SK-N-MC (cell line): ENCODE measurements at places on chromosomes 7 and 10.

DNA sequence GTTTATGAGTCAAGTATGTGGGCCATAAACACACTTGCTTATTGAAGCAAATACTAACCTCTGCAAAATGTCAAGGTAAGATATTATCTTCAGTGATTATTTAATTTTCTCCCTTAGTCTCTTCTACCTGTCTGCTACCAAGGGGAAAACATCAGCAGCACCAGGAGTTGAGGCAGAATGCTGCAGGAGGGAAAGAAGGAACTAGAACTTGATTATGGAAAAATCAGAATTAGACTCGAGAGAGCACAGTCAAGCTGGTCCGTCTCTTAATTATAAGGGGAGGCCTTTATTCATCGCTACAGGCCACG, 4.9 kb upstream of the ZFYVE27 start:
- no peak for DNase-seq

- no peak for DNase-seq
These were observed 238.5 kb downstream of the ADARB2 start for GRCh38 chr10:1498746-1499358.

GRCh38 chr7:22204312-22204711, 152.6 kb downstream of the RAPGEF5 start:
- DNase-seq: no peak

GRCh38 chr7:139744768-139745677, 32.8 kb downstream of the HIPK2 start:
- DNase-seq: no peak

GRCh38 chr10:51251110-51251509, 176.8 kb downstream of the PRKG1 start:
- DNase-seq: no peak

DNA sequence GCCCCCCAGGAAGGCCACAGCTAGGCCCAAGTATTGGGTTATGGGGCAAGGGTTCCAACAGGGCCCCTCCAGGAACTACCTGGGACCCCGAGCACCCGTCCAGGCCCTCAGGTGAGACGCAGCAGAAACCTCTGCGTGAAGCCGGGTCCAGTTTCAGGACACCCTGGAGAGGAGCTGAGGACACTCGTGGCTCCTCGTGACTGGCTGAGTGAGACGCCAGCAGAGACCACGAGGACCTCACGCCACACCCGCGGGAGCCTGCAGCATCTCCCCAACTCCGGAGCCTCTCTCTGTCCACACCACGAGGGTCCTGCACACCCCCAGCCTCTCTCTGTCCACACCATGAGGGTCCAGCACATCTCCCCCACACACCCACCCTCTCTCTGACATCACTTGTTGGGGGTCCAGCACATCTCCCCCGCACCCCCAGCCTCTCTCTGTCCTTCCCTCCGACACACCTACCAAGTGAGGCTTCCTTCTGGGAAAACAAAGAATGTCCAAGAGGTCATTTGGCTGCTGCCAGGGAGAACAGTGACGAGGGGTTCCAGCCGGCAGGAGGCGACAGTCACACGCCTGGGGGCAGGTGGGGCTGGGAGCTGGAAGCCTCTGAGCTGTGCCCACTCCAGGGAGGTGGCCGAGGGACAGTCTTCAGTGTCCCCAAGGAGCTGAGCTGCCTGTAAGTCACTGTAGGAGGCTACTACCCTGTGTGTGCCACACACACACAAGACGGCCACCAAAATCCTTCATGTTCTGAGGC, 46.1 kb upstream of the PPP2R2D start:
- no peak for DNase-seq

- DNase-seq: no peak
These were observed 3.5 kb upstream of the BPGM start for GRCh38 chr7:134643131-134643530.

GRCh38 chr10:89114846-89115625, 92.1 kb downstream of the CH25H start:
- DNase-seq: no peak

- DNase-seq: no peak
These were observed 37.7 kb upstream of the MINDY3 start for GRCh38 chr10:15898046-15898445.

DNA sequence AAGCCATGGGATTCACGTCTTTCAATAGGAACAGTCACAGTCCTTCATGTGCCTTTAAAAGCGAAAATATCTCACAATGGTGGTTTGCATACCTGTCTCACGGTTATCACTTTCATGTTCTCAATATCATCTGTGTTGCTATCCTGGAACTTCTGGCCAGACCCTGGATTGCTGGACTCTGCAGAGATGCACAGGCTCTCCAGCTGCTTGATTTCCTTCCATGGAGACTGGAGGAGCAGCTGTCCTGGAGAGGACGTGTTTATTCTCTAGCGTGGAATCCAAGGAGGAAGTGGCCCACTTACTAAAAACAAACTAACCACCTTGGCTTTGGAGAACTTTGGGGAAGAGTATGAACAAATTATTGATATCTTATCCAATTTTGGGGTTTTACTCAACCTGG, 16.5 kb downstream of the BTBD16 start:
- DNase-seq: no peak

DNA sequence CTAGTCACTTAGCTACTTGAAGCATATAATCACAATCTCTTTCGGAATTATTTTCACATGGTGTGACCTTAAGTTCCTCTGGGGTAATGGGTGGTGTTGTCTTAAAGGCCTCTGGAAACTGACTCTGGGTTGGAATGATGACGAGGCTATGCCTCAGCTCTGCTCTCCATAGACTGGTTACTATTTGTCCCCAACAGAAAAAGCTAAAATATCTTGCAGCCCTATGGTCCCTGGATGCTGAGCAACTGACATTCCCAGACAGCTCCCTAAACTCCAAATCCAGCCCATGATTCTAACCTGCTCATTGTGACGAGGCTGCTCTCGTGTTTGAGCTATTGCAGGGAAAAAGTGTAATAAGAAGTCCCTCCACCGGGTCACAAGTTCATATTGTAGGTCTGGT, 51.6 kb downstream of the HBP1 start:
- no peak for DNase-seq

DNA sequence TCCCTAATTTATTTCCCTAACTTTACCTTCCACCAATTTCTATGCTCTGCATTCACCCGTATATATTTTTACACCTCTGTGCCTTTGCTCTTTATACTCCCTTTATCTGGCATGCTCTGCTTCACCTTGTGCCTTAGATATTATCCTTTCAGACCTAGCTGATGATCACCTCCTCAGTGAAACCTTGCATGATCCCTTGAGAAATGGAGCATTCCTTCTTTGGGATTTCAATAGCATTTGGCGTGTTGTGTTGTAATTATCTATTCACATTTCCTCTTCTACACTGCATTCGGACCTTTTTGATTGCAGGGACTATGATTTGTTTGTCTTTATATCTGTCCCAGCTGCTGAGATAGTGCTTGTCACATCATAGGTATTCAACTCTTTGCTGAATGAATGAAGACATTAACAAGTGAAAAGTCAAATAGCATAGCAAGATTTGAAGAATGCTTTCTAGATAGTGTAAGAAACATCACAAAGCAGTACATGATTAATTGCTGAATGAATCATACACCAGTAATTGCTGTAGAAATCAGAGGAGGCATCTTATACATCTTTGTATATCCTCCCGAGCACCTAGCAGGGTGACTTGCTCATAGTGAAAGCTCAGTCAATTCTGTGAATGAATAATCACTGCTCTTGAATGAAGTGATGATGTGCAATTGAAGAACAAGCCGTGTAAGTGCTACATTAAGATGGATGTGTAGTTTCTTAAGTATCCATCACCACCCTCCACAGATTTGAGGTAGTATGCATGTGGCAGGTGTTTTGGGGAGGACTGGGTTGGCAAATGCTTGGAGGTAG, 2.0 kb upstream of the TM9SF3 start:
- DNase-seq: no peak

GRCh38 chr7:149205690-149206381, 10.5 kb downstream of the ZNF282 start:
- DNase-seq: no peak

- no peak for DNase-seq
These were observed 230.9 kb downstream of the CAMK1D start for GRCh38 chr10:12579954-12580858.

DNA sequence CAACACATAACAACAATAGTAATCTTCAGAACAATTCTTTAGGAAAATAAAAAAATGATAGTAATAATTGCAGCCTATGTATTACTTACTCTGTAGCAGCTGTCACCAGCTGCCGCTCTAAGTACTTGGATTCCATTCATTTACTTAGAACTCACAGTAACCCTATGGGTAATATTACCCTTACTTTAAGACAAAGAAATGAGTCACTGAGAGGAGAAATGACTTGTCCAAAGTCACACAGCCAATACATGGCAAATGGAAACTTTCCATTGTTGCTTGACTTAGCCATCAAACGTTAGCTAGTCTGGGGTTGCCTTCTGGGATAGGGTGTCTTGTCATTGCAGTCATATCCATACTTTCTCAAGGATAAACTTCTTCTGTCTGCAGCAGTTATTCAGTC, 3.6 kb downstream of the CCNY start:
- DNase-seq: no peak

DNA sequence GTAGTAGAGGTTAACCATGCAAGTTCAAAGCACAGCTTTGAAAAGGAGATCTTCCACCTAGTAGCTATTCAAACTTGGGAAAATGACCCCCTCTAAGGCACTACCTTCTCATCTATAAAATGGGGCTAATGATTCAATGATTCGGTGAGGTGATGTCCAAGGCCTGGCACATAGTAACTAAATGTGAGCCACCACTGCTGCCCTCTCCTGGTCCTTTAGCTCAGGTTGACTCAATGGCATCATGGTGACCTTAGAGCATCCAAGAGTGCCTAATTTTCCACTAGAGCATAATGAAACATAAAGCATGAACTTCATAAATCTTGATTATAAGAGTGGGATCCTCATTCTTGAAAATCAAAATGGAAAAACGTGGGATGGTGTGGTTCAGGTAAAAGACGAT, 16.3 kb upstream of the PLCE1 start:
- DNase-seq: no peak

- no peak for DNase-seq
These were observed 166.5 kb upstream of the COL1A2 start for GRCh38 chr7:94228223-94228622.

DNA sequence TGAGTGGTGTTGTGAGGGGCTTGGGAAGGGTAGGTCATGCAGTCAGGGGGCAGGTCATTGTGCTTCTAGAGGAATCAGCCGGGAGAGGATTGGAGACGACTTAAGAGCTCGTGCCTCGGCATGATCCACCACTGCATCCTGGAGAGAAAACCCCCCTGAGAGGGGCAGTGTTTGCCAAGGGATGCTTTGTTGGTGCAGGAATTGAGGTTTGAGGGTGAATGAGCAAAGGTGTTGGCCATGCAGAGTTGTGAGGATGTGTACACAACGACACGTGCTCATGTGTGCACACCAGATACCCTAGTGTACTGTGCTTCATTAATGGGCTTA, 85.6 kb upstream of the ANLN start:
- DNase-seq: no peak

GRCh38 chr10:69673521-69673920, 43.5 kb downstream of the FAM241B start:
- no peak for DNase-seq

GRCh38 chr10:69892816-69893215, 91.1 kb downstream of the COL13A1 start:
- DNase-seq: no peak

- DNase-seq: no peak
These were observed 332.4 kb upstream of the NRP1 start for GRCh38 chr10:33666686-33667480.

GRCh38 chr10:95646160-95646559, 10.4 kb downstream of the ALDH18A1 start:
- no peak for DNase-seq

- no peak for DNase-seq
These were observed 94.9 kb downstream of the NPTX2 start for GRCh38 chr7:98711945-98712344.

DNA sequence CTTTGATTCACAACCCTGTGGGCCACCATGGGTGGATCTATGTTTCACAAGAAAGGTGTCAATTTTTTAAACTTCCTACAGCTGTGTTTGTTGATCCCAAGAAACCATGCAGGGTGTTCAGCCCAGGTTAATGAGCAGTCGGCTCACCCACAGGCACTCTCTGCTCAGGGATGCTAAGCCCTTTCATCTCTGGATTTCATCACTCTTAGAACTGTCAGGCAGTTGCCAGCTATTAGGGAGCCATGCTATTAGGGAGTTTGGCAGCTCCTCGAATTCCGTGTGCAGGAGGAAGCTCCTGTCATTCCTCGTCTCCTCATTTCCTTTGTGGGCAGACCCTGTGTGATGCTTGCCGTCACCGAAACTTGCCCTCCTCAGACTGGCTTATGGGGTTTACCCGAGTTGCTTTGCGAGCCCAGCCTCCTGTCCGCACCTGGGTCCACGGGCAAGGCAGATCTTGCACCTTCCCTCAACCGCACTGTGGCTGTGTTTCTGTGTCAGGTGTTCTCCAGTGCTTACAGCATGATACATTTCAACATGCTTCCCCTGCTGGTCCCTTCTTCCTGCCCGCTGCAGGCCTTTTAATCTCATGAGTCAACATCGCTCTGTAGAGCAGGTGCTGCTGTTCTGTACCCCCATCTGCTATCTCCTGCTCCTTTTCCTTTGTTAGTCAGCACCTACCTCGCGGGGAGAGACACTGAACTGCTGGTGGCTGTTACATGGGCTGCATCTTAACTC, 509.8 kb downstream of the SUGCT start:
- DNase-seq: no peak

- no peak for DNase-seq
These were observed 148.6 kb downstream of the SH3PXD2A start for GRCh38 chr10:103706762-103707161.

- no peak for DNase-seq
These were observed 5.3 kb upstream of the KCNIP2 start for GRCh38 chr10:101848894-101849351.

DNA sequence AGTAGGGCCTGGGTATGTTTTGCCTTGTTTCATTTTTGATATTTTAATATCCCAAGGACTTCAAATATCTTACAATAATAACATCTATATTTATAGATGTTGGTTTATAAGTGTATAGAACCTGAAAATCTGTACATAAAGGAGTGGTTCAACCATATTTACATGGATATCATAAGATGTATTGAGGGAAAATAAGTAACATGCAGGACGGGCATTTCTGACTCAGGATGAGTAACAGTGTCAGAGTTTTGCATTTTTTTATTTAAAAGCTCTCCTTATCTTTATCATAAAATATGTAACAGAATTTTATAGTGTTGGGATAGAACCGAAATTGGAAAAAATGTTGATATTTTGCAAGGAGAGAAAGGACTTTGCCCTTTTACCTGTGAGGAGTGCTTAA, 1438.7 kb downstream of the REEP3 start:
- no peak for DNase-seq

DNA sequence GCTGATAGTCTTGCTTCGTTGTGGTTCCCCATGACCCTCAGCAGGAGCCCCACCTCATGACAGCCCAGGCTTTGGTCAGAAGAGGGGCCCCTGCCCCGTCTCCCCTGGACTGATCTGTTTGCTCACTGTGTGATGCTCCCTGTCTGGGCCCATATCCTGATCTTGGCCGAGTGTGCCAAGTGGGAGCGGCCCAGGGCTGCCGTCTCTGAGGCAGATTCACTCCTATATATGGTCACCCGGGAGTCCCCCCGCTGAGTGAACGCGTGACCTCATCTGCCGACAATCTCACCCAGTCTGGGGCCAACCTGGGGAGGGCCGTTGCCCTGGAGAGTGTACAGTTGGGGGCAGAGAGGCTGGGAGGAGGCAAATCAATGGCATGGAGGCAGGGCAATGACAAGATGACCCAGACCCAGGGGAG, 34.5 kb downstream of the PPIF start:
- DNase-seq: no peak

GRCh38 chr7:31892099-31892829, 177.9 kb downstream of the PDE1C start:
- DNase-seq: no peak

- no peak for DNase-seq
These were observed 3.3 kb downstream of the ZC3HC1 start for GRCh38 chr7:130047831-130048230.

- no peak for DNase-seq
These were observed 57.0 kb downstream of the YKT6 start for GRCh38 chr7:44257618-44258422.
